A549 treated with CORT108297 at 1 μM for 4 hours (cell line): ENCODE measurements at places on chromosomes 2 and 18. TPM values are rescaled to one million over a fixed set of nuclear protein-coding genes. Genes with fewer than 3 reads are reported as not detected.

Gene SERPINB12
- total RNA-seq = not detected in 5 replicates

Gene CAPN13
- 0.03 to 0.15 TPM (median 0.05 TPM) in 4 of 5 replicates, not detected in the other for total RNA-seq

Gene AGXT
- total RNA-seq = not detected in 5 replicates

Gene PHOSPHO2
- total RNA-seq = 2.6 to 3.4 TPM (median 3.0 TPM) in 5 replicates

Gene FNDC4
- 3.3 to 5.3 TPM (median 3.9 TPM) in 5 replicates for total RNA-seq

Gene MOGAT1
- total RNA-seq = not detected in 5 replicates

Gene NEB
- total RNA-seq = 0.12 to 0.70 TPM (median 0.22 TPM) in 5 replicates

Gene NTSR2
- total RNA-seq = 0.07 to 0.13 TPM in 2 of 5 replicates, not detected in the others

Gene IL1RL2
- total RNA-seq = 0.05 TPM in 1 of 5 replicates, not detected in the others

Gene SERPINB11
- 0.07 to 0.13 TPM (median 0.10 TPM) in 3 of 5 replicates, not detected in the others for total RNA-seq
